ENCODE measurements at places on chromosomes 7 and 10. TPM values are rescaled to one million over a fixed set of nuclear protein-coding genes. Genes with fewer than 3 reads are reported as not detected.

C10orf95 gene
- total RNA-seq: 0.22 TPM

GSTO2 gene
- 0.65 TPM for total RNA-seq

- no peak for DNase-seq
These were observed 103.9 kb downstream of the CDK6 start for GRCh38 chr7:92732316-92733036.

- DNase-seq: no peak
These were observed 248.5 kb downstream of the AGMO start for GRCh38 chr7:15313361-15313760.

DNA sequence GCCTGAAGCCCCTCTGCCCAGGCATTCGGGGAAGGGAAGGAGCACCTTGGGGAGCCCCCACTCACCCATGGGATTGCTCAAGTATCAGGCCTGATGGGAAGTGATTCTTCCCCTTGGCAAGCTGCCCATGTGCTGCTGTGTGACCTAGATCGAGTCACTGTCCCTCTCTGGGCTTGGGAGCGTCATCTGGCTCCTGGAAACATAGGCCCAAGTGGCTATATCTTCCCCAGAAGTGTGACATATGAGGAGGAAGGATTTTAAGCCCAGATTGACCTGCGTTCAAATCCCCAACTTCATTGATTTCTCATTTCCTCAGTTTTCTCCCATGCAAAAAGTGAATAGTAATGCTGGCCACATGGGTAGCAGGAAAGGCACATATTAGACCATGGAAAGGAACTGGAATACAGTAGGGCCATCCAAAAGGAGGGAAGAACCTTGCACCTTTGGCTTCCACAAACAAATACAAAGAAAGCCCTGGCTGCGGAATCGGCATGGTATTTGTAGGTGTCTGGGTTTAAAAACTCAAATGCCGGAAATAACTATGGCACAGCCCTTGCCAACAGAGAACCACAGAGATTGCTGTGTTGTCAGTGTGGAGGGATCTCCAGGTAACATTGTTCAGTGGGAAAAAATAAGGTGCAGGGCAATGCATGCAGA lies 169.5 kb upstream of the ZMIZ1 start:
- no peak for DNase-seq

DNA sequence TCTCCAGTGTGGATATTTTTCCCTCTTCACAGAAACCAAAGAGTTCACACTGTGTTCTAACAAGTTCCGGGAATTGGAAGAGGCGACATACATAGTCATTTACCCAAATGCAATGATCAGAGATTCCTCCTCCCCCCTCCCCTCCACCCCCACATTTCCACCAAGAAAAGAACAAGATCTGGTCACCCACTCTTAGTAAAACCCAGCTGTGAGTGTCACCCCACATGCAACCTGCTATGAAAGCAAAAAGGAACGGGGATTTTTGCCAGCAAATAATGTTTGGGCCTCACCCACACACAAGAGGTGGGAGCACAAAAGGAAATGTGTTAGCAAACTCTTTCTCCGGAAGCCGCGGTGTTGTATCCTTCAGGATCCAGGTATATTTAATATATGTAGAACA lies 745.0 kb upstream of the AUTS2 start:
- no peak for DNase-seq
